ENCODE measurements at places on chromosomes 16 and 17. TPM values are rescaled to one million over a fixed set of nuclear protein-coding genes. Genes with fewer than 3 reads are reported as not detected.
A peak's percentile ranks its signal among the peaks of the same experiment; 100 is the strongest.

GRCh38 chr16:2426941-2427361 lies 2.3 kb upstream of the CCNF start:
- H3K27ac ChIP-seq = no peak overlapping the region
- H3K27me3 ChIP-seq = no peaks in the 10 kb centered on the region
- no peak overlapping the region for H3K4me3 ChIP-seq
- no peaks in the 10 kb centered on the region for H3K36me3 ChIP-seq
- peaks cover 26% of the 10 kb centered on the region for H3K4me1 ChIP-seq

PRAC1 gene
- total RNA-seq = not detected

SLC5A10 gene
- 1.5 TPM for total RNA-seq

DNA sequence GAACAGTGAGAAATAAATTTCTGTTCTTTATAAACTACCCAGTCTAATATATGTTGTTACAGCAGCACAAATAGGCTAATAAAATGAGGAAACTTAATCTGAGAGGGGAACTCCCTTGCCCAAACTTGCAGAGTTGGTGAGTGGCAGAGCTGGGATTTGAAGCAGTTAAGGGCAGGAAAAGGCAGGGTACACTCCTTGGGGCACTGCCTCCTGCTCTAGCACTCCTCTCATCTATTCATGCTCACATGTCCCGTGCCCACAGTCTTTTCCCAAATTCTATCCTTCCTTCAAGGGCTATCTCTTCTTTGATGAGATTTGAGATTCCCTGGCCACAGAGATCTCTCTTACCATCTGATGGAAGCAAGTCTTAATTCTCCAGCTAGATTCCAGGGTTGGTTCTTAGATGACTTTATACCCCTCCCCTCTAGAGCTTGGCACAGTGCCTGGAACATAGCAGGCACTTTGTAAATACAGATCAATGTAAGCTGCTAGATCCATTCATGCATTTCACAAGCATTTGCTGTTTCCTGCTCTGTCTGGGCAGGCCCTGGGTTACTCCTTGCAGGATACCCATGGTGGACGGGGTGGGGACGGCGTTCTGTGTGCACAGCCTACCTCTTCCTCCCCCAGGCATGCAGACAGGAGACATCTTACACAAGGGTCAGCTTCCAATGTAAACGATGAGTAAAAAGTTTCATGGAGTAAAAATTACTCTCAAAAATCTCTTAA lies 39.2 kb upstream of the ABCC12 start:
- H3K36me3 ChIP-seq = no peaks in the 10 kb centered on the region
- no peak overlapping the region for H3K4me3 ChIP-seq
- no peaks in the 10 kb centered on the region for H3K27me3 ChIP-seq
- no peaks in the 10 kb centered on the region for H3K4me1 ChIP-seq

DNA sequence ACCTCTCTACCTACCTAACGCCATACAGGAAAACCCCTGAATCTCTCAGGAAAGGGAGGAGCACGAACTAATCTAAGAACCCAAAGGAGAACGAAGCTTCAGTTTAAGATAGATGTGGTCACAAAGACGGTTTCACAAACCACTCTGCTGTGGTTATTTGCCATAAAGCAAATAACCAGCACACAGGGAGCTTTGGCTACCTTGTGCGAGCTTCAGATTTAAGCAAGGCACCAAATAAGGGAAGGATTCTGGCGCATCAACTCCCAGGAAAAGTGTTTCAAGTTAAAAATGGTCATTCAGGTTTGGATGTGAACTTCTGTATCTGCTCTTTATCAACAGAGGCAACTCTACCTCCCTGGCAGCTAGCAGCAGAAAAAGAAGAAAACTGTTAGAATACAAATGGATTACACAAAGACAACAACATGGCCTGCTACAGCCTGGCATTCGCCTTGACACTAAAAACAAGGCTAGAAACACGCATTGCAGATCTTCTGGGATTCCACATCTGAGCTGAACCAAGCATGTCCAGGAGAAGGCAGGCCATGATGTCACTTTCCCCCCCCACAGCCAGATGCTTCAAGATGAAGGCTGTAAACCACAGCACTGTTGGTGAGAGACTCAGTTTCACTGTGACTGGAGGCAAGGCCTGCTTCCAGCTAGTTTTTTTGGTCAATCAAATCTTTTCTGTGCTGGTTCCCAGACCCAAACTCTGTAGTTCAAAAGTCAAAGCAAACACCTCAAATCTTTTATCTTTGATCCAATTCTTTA lies 43.6 kb downstream of the SMG6 start:
- DNase-seq = no peak
- no peak overlapping the region for H3K4me3 ChIP-seq
- H3K27me3 ChIP-seq = no peaks in the 10 kb centered on the region
- H3K36me3 ChIP-seq = peaks cover 4% of the 10 kb centered on the region

ABCC12 gene
- not detected for total RNA-seq

PRSS33 gene
- not detected for total RNA-seq

- H3K36me3 ChIP-seq = no peaks in the 10 kb centered on the region
- H3K27me3 ChIP-seq = peaks cover 3% of the 10 kb centered on the region
- no peaks in the 10 kb centered on the region for H3K4me1 ChIP-seq
- H3K27ac ChIP-seq = no peak overlapping the region
- no peak overlapping the region for H3K4me3 ChIP-seq
Observed at GRCh38 chr16:55349867-55350266, 25.9 kb downstream of the IRX6 start.

DNA sequence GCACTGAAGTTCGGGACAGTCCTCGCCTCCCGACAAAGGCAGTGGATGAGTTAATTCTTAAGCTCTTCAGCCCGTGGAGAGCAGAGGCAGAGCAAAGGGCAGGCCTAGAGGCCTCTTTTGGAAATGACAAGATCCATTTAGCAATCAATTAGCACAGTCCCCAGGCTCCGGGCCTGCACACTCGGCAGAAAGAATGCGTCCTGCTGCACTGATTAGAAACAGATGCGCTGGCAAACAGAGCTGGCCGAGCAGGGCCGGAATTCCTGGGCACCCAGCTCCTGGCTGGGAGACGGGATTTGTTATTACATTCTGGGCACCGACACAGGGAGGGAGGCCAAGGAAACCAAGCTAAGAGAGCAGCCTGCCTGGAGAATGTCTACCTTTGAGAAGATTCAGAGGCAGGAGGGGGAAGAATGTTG lies 162.9 kb downstream of the COPRS start:
- peak overlapping the region; percentile 0 for H3K27ac ChIP-seq
- no peak overlapping the region for H3K4me3 ChIP-seq
- DNase-seq = peak; percentile 94
- no peaks in the 10 kb centered on the region for H3K27me3 ChIP-seq
- H3K4me1 ChIP-seq = peaks cover 25% of the 10 kb centered on the region
- H3K36me3 ChIP-seq = no peaks in the 10 kb centered on the region

DHRS7C gene
- total RNA-seq = not detected

- H3K4me1 ChIP-seq = peaks cover 24% of the 10 kb centered on the region
- H3K36me3 ChIP-seq = peaks cover 4% of the 10 kb centered on the region
- peak overlapping the region; percentile 72 for H3K4me3 ChIP-seq
- H3K27me3 ChIP-seq = no peaks in the 10 kb centered on the region
Observed at GRCh38 chr16:71807905-71808592, 585 bp downstream of the AP1G1 start.

DNA sequence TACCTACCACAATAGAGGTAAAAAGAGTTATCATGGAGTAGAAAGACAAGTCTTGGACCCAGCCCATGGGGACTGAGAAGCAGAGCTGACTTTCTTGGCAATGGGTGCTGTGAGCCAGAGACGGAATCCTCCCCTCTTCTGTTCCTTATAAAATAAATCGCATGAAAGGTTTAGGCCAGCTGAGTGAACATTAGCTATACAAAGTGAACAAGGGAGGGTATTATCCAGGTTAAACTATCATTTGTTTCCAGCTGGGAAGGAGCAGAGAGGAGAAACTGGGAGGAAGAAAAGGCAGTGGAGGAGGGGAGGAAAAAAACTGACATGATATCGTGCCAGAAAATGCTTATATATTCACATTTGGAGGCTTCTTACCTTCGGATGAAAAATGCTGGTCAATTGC lies 13.3 kb upstream of the PAFAH1B1 start:
- no peak overlapping the region for H3K4me3 ChIP-seq

DNA sequence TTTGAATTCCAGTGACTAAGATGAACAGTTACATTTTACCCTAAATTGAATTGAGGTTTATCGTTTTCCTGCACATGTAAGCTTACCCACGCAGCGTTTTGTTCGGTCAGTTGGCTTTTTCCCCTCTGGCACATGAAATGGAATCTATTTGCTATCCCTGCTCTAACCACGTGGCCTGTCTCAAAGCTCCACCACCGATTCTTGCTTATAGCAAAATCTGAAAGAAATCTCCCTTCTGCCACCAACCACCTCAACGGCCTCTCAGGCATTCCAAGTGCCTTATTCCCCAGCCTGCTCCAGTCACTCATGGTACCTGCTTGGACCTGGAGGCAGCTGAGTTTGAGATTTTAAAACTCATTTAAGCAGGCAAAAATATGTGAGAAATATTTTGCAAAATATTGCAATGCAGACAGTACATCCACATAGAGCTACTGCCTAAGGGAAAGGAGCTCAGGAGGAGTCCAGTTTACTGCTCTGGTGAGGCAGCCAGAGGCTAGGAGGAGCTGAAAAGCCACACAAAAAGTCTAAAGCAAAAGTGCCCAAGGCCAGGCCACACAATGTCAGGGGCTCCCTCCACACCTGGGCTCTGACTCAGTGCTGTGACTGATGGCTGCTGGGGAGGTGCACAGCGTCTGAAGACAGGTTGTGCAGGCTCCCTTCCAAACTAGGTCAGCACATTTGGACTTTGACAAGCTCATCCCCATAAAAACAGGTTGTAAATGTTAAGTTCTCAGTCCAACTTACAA lies 26.4 kb downstream of the ARHGAP17 start:
- no peaks in the 10 kb centered on the region for H3K27me3 ChIP-seq
- H3K4me1 ChIP-seq = peaks cover 78% of the 10 kb centered on the region
- H3K4me3 ChIP-seq = peak overlapping the region; percentile 18
- H3K36me3 ChIP-seq = no peaks in the 10 kb centered on the region
- H3K27ac ChIP-seq = peak overlapping the region; percentile 77
- no peak for DNase-seq

- no peaks in the 10 kb centered on the region for H3K27me3 ChIP-seq
- DNase-seq = no peak
- no peak overlapping the region for H3K27ac ChIP-seq
- H3K36me3 ChIP-seq = peaks cover 3% of the 10 kb centered on the region
- no peaks in the 10 kb centered on the region for H3K4me1 ChIP-seq
Observed at GRCh38 chr16:46649588-46650253, 28.5 kb upstream of the SHCBP1 start.

PTRH2 gene
- 21.9 TPM for total RNA-seq

DNA sequence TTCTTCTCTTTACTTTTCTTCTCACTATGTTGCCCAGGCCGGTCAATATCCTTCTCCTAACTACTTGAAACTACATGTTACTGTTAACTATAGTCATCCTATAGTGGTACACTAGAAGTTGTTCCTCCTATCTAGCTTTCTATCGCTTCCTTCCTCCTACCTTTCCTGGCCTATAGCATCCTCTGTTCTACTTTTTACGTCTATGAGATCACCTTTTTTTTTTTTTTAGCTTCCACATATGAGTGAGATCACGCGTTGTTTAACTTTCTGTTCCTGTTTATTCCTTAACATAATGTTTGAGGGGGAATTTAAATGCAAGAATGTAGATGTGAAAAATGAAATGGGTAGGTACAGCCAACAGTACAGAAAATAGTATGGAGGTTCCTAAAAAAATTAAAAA lies 30.5 kb upstream of the YPEL2 start:
- no peak overlapping the region for H3K27ac ChIP-seq
- H3K27me3 ChIP-seq = no peaks in the 10 kb centered on the region
- H3K36me3 ChIP-seq = no peaks in the 10 kb centered on the region
- H3K4me1 ChIP-seq = peaks cover 8% of the 10 kb centered on the region

GRCh38 chr16:78324649-78325285 lies 225.3 kb downstream of the WWOX start:
- H3K36me3 ChIP-seq = no peaks in the 10 kb centered on the region
- H3K4me3 ChIP-seq = no peak overlapping the region
- no peaks in the 10 kb centered on the region for H3K27me3 ChIP-seq
- H3K4me1 ChIP-seq = no peaks in the 10 kb centered on the region
- no peak for DNase-seq
- no peak overlapping the region for H3K27ac ChIP-seq

GRCh38 chr17:73132085-73132492 lies 32.7 kb upstream of the SSTR2 start:
- DNase-seq = no peak
- no peak overlapping the region for H3K27ac ChIP-seq
- no peaks in the 10 kb centered on the region for H3K36me3 ChIP-seq
- H3K27me3 ChIP-seq = no peaks in the 10 kb centered on the region

All from suprapubic skin (tissue), 4 donors.